ENCODE measurements at places on chromosomes 16 and 17. TPM values are rescaled to one million over a fixed set of nuclear protein-coding genes. Genes with fewer than 3 reads are reported as not detected.

DNA sequence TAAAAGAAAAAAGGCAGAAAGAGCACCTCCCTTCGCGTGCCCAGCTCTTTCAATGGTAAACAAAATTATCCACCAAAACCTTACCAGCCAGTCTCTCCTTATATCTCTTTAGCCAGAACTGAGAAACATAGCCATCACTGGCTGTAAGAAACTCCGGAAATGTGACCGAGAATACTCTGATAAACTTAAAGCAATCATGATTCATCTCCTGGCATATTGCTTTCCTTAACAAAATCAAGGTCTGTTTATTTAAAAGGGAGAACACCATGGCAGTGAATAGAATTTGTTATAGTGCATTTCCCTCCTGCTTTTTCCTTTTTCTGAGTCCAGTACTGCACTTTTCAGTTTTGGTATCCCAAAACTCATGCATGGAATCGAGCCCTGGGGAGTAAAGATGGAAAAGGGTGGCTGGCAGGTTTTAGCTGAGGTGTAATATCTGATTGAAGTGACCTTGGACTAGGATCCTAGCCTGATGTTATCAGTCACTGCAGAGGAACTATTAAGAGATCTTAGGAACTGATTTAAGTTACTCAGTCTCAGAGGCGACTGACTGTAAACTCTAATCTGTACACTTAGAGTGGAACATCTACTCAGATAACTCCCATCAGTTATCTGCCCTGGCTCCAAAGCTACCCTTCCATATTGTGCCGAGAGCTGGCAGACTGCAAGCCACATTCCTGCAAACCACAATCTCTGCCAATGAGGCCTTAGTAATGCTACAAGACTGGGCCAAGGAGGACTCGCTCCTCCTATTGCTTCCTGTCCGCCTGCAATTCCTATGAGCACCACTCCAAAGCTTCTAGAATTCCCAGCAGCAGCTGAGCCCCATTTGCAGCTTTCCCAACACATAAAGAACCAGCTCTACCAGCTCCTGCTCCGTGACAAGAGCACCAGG, 7.4 kb upstream of the COX10 start:
- peak; percentile 48 for DNase-seq

DNA sequence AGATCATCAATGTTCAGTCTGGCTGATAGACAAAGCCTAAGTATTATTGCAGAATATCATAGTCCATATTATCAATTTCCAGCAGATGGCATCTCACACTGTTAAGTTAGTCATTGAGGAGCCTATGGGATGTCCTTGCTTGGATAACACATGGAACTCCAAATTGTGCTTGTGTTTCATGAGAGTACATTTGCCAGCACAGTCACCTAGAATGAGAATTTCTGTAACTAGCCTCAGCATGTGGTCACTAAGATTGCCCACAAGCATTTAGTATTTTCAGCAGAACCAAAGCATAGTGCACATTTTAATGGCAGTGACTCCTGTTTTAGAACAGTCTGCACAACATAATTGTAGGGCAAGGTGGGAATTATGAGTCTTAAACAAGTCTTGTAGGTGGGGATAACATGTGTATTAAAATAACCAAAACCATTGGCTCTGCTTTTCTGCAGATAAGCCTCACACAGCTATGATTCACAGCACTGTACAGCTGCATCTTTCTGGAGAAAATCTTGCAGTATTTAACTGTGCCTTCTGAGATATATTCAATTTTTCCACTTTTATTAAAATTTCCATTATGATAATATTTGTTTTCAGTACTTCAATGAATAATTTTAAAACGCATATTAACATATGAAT, 882.8 kb upstream of the SOX9 start:
- peak; percentile 83 for DNase-seq

Gene CPNE7
- polyA plus RNA-seq: 1.2 TPM

- DNase-seq: peak; percentile 15
Observed at GRCh38 chr17:4444782-4445473, 11.2 kb downstream of the SPNS3 start.

- DNase-seq: no peak
Observed at GRCh38 chr17:797236-797840, 15.2 kb downstream of the MRM3 start.

Gene SLC4A1
- polyA plus RNA-seq: not detected

Gene SHISA9
- polyA plus RNA-seq: 16.8 TPM

Gene NFAT5
- 16.9 TPM for polyA plus RNA-seq

DNA sequence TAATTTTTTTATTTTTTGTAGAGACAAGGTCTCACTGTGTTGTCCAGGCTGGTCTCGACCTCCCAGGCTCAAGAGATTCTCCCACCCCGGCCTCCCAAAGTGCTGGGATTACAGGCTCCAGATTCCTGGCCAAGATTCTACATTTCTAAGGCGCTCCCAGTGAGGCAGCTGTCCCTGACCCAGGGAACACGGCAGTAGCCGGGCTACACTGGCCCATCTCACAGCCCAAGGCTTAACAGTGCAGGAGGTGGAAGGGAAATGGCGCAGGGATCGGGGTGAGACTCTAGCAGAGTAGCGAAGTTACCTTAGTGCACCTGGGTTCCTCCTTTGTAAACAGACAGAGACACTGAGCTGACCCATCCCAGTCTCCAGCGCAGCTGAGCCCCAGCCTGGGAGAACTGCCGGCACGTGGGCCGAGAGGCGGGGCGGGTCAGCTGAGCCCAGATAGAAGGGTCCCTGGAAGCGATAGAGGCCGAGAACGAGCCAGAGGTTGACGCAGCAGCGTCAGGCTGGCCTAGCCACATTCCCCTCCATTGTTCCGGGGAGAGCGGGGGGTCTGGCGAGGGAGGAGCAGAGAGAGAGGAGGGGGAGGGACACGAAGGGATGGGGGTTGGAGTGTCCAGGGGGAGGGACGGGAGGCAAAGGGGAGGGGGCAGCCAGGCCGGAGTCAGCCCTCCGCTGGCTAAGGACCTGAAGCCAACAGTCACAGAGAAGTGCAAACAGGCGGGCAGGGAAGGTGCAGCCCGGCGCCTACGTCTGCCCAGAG, 2.5 kb downstream of the CARHSP1 start:
- no peak for DNase-seq

Gene PRSS22
- polyA plus RNA-seq: 3.6 TPM

Gene DPH1
- 27.4 TPM for polyA plus RNA-seq
